Body of pancreas (tissue), 4 donors: ENCODE measurements at places on chromosomes 7 and 10. TPM values are rescaled to one million over a fixed set of nuclear protein-coding genes. Genes with fewer than 3 reads are reported as not detected.

Gene HK1
- 15.8 TPM for total RNA-seq

Gene PAX4
- total RNA-seq, result not detected

Gene AVL9
- 15.3 TPM for total RNA-seq

Gene TPST1
- total RNA-seq, result 12.5 TPM

Gene FFAR4
- total RNA-seq, result 0.78 TPM

Gene RNF148
- total RNA-seq, result 8.6 TPM

Gene MYOZ1
- total RNA-seq, result not detected

Gene MKI67
- under 0.01 TPM for total RNA-seq

Gene LRMDA
- total RNA-seq, result 12.2 TPM

Gene PFKP
- 39.6 TPM for total RNA-seq

Gene CFAP46
- total RNA-seq, result 0.52 TPM

Gene GPRIN2
- total RNA-seq, result 16.3 TPM

Gene PPP1R9A
- 16.1 TPM for total RNA-seq

Gene KBTBD2
- 14.8 TPM for total RNA-seq

Gene NFE2L3
- total RNA-seq, result 6.6 TPM

Gene ADIRF
- total RNA-seq, result 113 TPM

Gene MALRD1
- 0.26 TPM for total RNA-seq

Gene LRRC4
- 0.33 TPM for total RNA-seq

Gene ZCWPW1
- 3.3 TPM for total RNA-seq

Gene SLC13A1
- total RNA-seq, result not detected

Gene DYDC1
- not detected for total RNA-seq

Gene PILRB
- 65.6 TPM for total RNA-seq

Gene PTEN
- 227 TPM for total RNA-seq

Gene AIFM2
- total RNA-seq, result 12.2 TPM

Gene CDHR1
- total RNA-seq, result 0.26 TPM

Gene ARHGAP22
- total RNA-seq, result 4.6 TPM

Gene HYAL4
- not detected for total RNA-seq

Gene PRKAR1B
- 2.0 TPM for total RNA-seq

Gene ACTA2
- 41.5 TPM for total RNA-seq

Gene FAM237B
- not detected for total RNA-seq

Gene GPR85
- total RNA-seq, result 0.33 TPM

Gene C7orf33
- total RNA-seq, result not detected

Gene LEP
- 72.8 TPM for total RNA-seq

Gene TEX47
- total RNA-seq, result not detected

Gene SNCG
- total RNA-seq, result 3.0 TPM

Gene TRIM74
- total RNA-seq, result 3.3 TPM

Gene OR6B1
- not detected for total RNA-seq

Gene PKD1L1
- 4.0 TPM for total RNA-seq

Gene TMEM176B
- total RNA-seq, result 32.9 TPM

Gene ZNF853
- 3.6 TPM for total RNA-seq

Gene HOGA1
- total RNA-seq, result 7.3 TPM

Gene IFIT1B
- total RNA-seq, result not detected

Gene SERPINE1
- 36.3 TPM for total RNA-seq

Gene SCRN1
- 30.4 TPM for total RNA-seq

Gene ZNF365
- total RNA-seq, result 1.6 TPM

Gene CYP3A7
- total RNA-seq, result not detected

Gene OR2A12
- not detected for total RNA-seq

Gene LRRC18
- not detected for total RNA-seq
